ENCODE measurements at places on chromosomes 3 and 15. TPM values are rescaled to one million over a fixed set of nuclear protein-coding genes. Genes with fewer than 3 reads are reported as not detected.

GRCh38 chr3:181917027-181917426 is 205.3 kb downstream of the SOX2 start:
- no peak for DNase-seq

- no peak for DNase-seq
Measured at GRCh38 chr15:68653031-68653635, 74.3 kb downstream of the CORO2B start.

DNA sequence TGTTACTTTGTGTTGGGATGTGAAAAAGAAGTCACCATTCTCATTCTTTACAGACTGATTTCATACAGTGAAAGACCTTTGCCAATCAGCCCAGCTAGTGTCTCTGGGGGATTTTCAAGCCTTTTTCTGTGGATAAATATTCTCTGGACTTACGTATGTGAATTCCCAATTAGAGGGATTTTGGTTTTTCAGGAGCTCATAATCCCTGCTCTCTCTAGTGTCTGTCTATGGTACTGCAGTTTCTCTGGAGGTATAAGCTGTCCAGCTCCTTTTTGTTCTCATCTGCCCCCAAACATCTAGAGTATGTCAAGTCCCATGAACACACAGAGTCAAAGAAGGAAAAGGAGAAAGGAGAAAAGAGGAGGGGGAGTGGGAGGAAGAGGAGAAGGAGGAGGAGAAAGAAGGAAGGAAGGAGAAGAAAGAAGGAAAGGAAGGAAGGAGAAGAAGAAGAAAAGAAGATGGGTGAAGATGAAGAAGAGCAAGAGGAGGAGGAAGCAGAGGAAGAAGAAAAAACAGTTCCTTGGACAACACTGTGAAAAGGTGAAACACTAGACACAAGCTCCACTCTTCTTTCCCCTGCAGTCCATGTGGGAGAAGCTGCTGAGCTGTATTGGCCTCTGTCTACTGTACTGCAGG is 218.6 kb downstream of the GREM1 start:
- no peak for DNase-seq

DNA sequence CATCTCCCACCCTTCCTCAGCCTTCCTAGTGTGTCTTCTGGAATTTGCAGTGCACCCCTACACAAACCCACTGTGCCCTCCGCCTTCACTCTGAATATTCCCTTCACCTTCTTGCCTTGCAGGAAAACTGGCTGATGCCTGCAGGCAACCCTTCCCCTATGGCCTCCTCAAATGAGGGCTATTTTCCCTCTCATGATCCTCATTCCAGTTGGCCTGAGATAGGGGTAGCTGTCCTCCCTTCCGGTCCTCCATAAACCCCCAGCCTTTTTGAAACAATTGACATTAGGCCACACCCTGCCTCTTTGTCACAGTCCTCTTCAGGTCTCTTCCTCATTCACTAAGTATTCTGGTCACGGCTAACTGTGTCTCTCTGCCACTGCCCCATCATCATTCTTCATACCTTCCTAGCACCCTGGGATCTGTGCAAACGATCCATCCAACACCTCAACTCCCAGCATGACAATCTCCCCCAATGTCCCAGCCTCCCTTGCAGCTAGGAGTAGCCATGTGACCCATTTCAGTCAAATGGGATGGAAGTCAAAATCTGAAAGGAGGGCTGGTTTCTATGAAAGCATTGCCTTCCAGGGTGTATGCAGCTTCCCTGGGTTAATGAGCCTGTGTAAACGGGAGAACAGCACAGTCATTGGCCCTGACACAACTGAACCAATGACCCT is 8.5 kb upstream of the TICRR start:
- no peak for DNase-seq

Gene BUB1B
- total RNA-seq, result 69.3 TPM

- DNase-seq, result no peak
Measured at GRCh38 chr15:96346409-96346970, 16.0 kb downstream of the NR2F2 start.

- no peak for DNase-seq
Measured at GRCh38 chr3:124813541-124813940, 73.6 kb downstream of the ITGB5 start.
